ENCODE measurements at places on chromosomes 7 and 10.

GRCh38 chr7:15446280-15446679 is 115.5 kb downstream of the AGMO start:
- no peak for DNase-seq

- DNase-seq = no peak
Observed at GRCh38 chr10:89773081-89773480, 71.7 kb downstream of the KIF20B start.

- no peak for DNase-seq
Observed at GRCh38 chr10:126551202-126551601, 119.3 kb downstream of the C10orf90 start.

GRCh38 chr7:99447943-99448342 is 9.2 kb downstream of the CPSF4 start:
- no peak for DNase-seq

GRCh38 chr7:132739271-132739955 is 163.1 kb upstream of the PLXNA4 start:
- no peak for DNase-seq

Measured in stimulated activated CD4-positive, alpha-beta T cell treated with anti-CD3 and anti-CD28 coated beads, Interleukin-1b, Interleukin-23, amount 100 ng/mL, for 1 hour (primary cell).